Omental fat pad (tissue), 4 donors: ENCODE measurements at places on chromosomes 16 and 17.

DNA sequence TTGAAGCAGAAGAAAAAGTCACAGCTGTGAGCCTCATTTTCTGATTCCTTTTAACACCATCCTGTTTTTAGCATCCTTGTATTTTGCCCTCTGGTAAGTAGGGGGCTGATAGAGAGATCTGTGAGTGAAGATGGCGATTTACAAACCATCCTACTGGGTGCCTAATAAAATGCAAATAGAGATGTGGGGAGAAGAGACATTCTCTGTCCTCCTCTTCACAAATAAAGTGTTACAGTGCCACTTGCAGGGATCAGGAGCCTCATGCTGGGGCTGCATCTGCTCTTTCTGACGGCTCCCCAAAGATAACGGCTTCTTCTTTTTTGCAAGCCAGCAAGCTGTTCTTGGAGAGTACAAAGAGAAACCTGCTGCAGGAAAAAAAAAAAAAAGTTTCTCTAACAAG lies 418.6 kb downstream of the TOX3 start:
- DNase-seq = no peak

- no peak for DNase-seq
Observed at GRCh38 chr17:68383443-68384321, 73.6 kb downstream of the WIPI1 start.

DNA sequence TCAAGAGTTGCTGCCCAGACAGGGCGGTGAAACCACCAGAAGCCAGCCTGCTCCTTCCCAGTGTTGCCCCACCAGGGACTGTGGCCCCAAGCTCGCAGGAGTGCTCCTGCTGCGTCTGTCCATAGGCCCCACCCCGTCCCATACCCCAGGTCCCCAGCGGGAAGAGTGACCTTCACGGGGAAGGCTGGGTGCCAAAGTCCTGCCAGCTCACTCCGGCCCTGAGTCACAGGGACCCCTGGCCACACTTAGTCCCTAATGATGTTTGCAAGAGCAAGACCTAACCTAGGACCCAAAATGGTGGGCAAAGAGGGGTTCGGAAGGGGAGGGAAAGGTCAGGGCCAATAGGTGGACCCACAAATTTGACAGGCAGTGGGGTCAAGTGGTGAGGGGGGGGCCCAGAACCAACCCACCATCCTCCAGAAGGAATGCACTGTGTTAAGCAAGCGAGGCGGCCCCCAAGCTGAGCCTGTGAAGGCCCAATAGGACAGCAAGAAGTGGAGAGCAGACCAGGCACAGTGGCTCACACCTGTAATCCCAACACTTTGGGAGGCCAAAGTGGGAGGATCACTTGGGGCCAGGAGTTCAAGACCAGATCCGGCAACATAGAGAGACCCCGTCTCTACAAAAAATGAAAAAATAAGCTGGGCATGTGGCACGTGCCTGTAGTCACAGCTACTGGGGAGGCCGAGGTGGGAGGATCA lies 3.3 kb downstream of the DOK4 start:
- DNase-seq = peak; percentile 18

DNA sequence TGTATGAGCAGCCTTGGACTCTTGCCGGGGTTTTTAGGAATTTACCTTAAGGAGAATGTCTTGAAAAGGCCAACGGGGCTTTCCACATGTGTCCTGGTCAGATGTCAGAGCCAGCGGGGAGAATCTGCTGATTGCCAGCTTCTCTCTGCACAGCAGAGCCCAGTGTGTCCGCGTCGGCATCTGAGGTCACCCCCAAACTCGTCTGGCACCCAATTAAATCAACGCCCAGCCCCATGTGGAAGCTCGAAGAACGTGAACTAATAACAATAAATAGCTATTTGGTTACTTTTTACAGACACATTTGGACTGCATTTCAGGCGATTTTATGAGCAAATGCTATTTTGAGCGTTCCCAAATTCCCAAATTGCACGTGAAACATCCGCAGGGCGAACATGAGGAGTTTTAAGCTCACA lies 303.5 kb downstream of the FOXL1 start:
- no peak for DNase-seq

DNA sequence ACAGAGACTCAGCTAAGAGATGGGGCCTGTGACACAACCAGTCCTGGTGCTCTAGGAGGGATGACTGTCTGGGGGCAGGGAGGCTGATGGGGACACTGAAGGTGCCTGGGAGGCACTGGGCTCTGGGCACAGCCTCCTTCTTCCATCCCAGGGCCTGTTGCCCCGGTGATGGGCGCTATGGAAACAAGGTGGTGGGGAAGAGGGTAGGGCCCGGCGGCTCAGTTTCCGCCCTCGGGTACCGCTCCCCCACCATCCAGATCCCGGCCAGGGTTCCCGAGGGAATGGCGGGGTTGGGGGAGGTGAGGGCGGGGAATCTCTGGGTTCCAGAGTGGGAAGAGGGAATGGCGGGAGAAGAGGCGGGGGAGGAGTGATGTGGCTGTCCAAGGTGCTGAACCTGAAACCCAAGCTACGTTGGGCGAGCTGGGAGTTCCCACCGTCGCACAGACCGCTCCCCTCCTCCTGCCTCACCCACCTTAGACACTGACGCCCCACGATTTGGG lies 981 bp downstream of the KCNH4 start:
- no peak for DNase-seq

- DNase-seq = no peak
Observed at GRCh38 chr16:47129755-47130435, 13.8 kb downstream of the NETO2 start.

DNA sequence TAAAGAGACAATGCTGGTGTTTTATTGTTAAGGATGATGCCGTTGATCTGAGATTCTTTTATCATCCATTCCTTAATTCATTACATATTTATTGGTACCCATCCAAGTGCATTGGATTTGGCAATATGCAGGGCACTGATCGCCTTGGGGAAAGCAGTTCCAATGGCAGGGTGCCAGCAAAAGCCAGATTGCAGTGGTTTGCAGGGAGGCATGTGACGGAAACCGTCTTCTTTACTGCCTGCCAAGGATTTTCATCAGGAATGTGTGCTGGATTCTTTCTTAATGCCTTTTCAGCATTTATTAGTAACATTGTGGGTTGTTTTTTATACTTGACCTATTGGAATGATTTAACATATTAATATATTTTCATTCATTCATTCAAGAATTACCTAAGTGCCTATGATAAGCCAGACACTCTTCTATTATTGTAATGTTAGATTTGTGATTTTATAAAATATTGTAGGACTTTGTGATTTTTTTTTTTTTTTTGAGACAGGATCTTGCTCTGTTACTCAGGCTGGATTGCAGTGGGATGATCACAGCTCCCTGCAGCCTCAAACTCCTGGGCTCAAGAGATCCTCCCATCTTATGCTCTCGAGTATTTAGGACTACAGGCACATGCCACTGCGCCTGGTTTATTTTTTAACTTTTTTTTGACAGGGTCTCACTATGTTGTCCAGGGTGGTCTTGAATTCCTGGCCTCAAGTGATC lies 93.4 kb upstream of the TNRC6A start:
- DNase-seq = peak; percentile 65

- DNase-seq = no peak
Observed at GRCh38 chr17:43085474-43085873, 39.7 kb downstream of the BRCA1 start.

- DNase-seq = no peak
Observed at GRCh38 chr16:30352488-30353401, 2.4 kb downstream of the CD2BP2 start.

- DNase-seq = peak; percentile 46
Observed at GRCh38 chr17:82414548-82415281, 3.4 kb upstream of the HEXD start.

DNA sequence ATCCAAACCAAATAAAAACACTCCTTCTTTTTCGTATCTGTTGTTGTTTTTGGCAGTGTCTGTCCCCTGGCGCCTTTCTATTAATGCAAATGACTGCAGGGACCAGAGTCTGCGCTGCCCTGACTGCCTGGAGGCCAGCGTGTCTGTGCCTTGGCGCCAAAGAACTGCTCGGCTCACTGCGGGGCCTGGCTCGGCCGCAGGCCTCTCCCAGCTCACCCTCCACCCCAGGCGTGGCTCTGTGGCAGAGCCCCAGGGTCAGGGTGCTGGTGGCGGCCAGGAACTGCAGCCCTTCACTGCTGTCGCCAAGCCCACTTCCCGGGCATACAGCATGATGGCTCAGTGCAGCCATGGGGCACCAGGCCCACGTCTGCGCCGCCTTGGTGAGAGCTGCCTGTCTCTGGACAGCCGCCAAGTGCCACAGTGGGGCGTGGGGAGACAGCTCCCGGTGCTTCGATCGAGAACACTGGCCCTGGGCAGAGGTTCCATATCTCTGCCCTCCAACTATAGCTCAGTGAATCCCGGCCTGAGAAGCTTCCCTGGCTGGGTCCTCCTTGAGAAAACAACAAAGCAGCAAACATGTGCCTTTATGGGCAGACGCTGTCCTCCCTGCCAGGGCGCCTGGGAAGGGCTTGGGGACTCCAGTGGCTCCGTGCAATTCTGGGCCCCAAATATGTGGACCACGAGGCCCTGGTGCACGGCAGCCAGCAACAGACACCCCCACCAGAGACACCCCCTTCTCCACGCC lies 11.1 kb downstream of the CANT1 start:
- DNase-seq = peak; percentile 15

- no peak for DNase-seq
Observed at GRCh38 chr16:67164599-67165061, at the start of gene HSF4. TSS of gene HSF4 (plus strand) at chr16:67164745. CDS start at chr16:67164812, 67 bp downstream.
